ENCODE measurements at places on chromosomes 3 and 15.
A peak's percentile ranks its signal among the peaks of the same experiment; 100 is the strongest.

DNA sequence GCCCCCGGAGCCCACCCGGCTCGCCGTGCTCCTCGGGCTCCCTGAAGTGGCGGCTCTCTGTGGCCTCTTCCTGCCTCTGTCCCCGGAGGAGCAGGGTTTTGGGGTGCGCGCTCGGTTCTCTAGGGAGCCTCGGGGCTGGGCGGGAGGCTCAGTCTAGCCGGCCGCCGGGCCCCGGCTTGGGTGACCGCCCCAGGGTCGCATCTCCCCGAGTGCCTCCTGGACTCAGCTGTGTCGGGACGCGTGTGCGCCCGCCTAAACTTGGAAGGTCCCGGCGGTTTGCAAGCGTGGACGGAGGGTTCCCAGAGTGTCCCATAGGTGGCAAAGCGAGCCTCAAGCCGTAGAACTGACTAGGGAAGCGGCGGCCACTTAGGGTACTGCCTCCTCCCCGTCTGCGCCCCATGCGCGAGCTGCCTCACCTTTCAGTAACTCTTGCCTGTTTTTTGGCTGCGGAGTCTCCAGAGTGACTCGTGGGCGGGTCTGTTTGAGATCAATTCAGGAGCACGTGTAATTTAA is 601 bp downstream of the ACTL6A start:
- peak; percentile 80 for DNase-seq

- DNase-seq: no peak
Observed at GRCh38 chr3:122273498-122273897, 51.5 kb upstream of the CSTA start.

GRCh38 chr15:76176487-76177085 is 116.8 kb downstream of the TMEM266 start:
- DNase-seq: no peak

- DNase-seq: no peak
Observed at GRCh38 chr3:178058629-178059028, 477.6 kb upstream of the KCNMB2 start.

GRCh38 chr15:72203507-72203837 is 5.9 kb upstream of the GRAMD2A start:
- no peak for DNase-seq

DNA sequence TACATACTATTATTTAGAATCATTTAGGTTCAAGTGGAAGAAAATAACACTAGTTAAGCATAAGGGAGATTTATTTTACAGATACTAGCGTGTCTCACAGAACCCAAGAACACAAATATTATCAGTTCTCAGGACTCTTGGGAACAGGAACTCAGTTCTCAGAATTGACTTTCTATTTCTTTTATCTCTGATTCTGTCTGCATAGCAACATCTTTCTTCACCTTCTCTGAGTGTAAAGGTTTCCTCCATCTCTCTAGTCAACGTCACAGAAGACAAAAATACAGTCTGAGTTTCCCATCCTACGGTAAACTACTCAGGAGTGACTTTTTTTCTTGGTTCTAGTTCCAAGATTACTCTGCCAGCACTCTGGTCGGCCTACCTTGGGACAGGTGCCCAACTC is 220.0 kb downstream of the SV2B start:
- DNase-seq: no peak

DNA sequence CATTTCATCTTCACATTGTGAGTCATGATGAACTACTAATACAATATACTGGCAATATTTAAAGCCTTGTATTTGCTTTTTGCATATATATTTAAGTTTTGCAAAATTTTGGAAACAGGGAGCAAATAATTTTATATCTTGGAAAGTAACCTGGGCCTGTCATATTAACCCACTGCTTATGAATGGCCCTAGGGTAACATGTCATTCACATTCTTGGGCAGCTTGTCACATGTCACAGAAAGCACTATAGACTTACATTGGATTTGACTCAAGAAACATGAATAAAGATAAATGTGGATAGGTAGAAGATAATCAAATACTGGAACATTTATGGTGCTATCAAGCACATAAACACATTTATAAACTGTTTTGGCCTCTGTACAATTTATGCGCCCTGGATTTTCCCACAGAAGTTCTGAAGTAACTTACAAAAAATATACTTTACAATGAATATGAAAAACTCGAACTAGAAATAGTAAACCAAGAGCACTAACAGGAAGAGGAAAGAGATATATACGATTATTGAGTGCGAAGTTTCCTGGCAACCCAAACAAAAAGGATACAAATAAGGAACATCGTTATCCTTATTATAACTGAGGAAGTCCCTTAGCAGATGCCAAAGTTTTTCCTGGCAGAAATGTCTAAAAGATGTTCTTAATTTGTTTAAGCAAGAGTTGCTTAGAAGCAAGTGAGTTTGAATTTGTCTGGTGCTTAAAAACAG is 257.2 kb downstream of the RBMS3 start:
- no peak for DNase-seq

- DNase-seq: peak; percentile 81
Observed at GRCh38 chr3:30607032-30607833, 832 bp downstream of the TGFBR2 start.

DNA sequence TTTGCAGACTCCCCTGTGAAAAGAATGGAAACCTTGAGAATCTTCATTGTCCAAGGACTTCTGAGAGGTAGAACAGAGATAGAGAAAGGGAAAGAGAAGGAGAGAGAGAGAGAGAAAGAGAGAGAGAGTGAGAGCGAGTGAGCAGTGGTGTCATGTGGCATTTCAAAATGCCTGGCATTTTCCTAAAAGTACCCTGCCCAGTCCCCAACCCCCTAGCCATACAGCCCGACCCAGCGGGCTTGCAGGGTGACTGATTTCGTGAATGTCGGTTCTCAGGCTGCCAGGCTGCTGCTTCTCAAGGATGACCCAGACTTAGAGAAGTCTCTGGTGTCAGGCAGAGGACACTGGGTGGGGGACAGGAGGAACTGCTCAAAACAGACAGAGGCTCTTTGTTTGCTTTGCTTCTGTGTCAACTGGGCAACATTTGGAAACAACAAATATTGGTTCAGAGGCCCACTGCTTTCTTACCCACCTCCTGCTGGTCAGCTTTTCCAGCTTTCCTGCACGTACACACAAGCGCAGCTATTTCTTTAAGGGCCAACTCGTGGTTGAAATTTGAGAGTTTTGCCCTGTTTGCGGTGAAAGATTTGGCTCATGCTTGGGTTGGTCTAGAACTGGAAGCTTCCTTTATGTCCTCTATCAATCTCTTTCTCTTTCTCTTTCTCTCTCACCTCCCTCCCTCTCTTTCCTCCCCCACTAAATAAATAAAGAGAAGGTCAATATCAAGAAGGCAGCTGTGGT is 3.7 kb upstream of the TF start:
- no peak for DNase-seq

- DNase-seq: no peak
Observed at GRCh38 chr3:152230370-152230769, 38.4 kb upstream of the MBNL1 start.

DNA sequence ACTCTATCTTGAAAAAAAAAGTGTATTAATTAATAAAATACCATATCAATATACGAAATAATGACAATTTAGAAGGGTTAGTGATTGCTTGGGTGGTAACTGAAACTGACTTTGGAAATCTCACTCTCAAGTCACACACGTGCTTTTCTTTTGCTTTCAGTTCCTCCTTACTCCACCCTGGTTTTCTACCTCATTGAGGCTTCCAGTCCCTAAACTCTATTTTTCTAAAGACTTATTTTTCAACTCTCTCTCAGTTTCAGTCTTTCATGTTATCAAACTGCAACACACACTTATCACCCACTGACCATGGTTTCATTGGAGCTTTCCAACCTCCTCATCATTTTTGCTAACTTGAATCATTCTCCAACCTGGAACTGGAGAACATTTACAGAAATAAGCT is 23.5 kb downstream of the IL12A start:
- DNase-seq: no peak

GRCh38 chr15:76181705-76182107 is 121.9 kb downstream of the TMEM266 start:
- DNase-seq: peak; percentile 38

GRCh38 chr3:153889905-153890334 is 231.3 kb upstream of the ARHGEF26 start:
- no peak for DNase-seq

- no peak for DNase-seq
Observed at GRCh38 chr3:157508461-157508860, 5.2 kb upstream of the VEPH1 start.

GRCh38 chr3:41111011-41111410 is 88.3 kb upstream of the CTNNB1 start:
- no peak for DNase-seq

DNA sequence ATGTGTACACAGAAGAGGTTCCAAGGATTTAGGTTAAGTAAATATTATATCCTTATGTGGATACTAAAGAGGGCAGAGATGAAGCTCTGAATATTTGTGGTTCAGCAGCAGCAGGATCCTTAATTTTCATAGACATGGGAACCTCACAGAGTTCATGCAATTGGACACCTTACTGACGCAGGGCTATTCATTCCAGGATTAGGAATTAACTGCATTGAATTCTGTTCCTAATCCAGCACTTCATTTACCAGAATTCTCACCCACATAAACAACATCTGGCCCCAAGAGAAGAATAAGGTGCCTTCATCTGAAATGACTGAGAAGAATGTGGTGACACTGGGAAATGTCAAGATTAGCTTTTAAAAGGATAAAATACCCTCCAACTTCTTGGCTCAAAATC is 62.4 kb downstream of the ADAMTS9 start:
- no peak for DNase-seq

DNA sequence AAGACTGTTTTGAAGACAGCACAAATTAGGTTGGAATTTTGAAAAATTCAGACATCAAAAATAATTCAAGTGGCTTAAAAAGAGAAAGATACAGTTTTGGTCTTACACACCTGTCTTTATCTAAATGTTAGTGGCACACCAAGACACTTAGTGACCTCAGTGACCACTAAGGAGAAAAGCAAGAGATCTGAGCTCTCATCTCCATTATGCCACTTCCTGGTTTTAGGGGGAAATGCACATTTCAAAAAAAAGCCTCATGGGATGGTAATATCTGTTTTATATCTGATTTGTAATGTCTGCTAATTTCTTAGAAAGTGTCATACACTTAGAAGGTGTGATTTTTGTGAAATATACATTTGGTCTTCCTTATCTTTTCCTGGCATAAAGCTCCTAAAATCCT is 16.4 kb downstream of the IL12A start:
- DNase-seq: no peak

GRCh38 chr3:172341482-172342059 is 106.7 kb downstream of the GHSR start:
- no peak for DNase-seq

GRCh38 chr3:65412588-65412987 is 626.1 kb downstream of the MAGI1 start:
- no peak for DNase-seq

GRCh38 chr3:24042174-24043059 is 97.3 kb downstream of the NR1D2 start:
- DNase-seq: no peak

DNA sequence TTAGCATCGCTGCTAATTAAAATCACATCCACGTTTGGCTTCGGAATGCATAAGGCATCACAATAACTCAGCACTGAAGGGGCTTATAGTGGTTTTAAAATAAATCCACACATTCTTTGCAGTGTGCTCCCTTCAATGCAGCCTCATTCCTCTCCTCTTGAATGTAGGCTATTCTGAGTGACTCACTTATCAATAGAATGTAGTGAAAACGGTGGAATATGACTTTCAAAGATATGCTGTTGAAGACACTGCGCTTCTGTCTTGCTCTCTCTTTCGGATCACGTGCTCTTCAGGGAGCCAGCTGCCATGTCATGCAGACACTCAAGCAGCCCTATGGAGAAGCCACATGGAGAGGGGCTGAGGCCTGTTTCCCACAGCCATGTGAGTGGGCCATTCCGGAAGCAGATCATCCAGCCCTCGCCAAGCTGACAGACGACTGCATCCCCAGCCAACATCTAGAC is 87.4 kb downstream of the CRYGS start:
- DNase-seq: no peak

- DNase-seq: no peak
Observed at GRCh38 chr15:61195116-61196002, 33.7 kb downstream of the RORA start.

- DNase-seq: no peak
Observed at GRCh38 chr3:167507954-167508353, 34.1 kb upstream of the SERPINI2 start.

DNA sequence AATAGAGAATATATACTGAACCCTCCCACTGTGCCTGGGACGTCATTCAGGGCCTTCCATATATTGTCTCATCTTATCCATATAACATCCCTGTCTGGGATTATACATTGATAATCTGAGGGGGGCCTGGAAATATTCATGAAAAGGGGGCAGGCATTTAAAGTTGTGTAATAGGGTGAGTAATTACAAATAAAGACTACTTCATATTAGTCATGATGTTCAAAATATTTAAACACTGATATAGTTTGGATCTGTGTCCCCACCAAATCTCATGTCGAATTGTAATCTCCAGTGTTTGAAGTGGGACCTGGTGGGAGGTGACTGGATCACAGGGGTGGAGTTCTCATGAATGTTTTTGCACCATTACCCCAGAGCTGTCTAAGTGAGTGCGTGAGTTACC is 97.8 kb downstream of the AQP9 start:
- no peak for DNase-seq

- no peak for DNase-seq
Observed at GRCh38 chr3:50161320-50161719, 6.2 kb downstream of the SEMA3F start.

- DNase-seq: no peak
Observed at GRCh38 chr3:155423526-155424322, 130.2 kb upstream of the STRIT1 start.

DNA sequence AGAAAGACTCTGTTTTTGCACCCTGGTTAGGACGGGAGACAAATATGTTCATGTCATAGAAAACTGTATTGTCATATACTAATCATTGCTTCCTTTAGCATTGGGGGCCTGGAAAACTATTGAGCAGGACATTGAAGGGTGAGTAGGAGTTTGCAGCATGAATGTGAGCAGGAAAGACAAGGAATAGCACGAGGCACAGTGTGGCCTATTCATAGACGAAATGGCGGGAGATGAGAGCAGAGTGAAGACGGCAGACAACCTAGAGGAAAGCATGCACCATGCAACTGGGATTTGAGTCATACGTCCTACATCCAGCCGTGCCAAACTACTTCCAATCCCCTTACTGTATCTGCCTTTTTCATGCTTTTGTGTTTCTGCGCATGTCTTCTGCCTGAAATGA is 508.1 kb downstream of the NTRK3 start:
- DNase-seq: no peak

GRCh38 chr15:76368122-76368621 is 31.6 kb downstream of the ISL2 start:
- DNase-seq: no peak

GRCh38 chr3:106508331-106508893 is 639.6 kb upstream of the CBLB start:
- no peak for DNase-seq
